ENCODE measurements at places on chromosomes 16 and 17.
A peak's percentile ranks its signal among the peaks of the same experiment; 100 is the strongest.

DNA sequence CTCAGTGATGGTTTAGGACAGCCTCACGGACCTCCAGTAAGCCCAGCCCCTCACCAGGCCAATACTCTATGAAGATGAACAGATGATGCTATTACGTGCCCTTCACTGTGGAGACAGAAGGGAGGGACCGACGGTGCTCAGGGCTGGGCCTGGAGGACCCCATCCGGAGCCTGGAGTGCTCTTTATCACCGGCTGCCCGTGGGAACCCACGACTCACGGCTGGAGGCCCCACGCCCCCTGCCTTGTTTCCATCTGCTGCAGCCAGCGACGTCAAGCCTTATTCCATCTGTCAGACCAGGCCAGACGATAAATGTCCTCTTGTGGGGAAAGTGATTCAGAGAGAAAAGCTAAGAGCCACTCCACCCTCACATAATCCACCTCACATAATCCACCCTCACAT, 4.0 kb upstream of the TIMM22 start:
- no peak for DNase-seq

DNA sequence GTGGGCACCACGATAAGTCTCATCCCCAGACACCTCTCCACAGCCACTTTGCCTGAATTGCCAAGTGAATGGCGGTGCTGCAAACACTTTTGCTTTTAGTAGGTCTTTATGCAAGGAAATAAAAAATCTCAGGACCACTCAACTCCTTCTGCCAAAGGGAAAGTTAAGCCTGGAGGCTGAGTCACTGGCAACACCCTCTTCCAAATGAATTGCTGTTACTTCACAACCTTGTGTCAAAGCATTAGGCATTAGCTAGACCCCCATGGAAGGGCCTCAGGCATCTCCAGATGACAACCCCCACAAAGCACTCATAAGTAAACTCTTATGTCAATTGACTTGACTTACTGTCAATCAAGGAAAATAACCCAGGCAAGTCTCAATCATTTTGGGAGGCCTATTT, 43.0 kb downstream of the RNF112 start:
- DNase-seq: no peak

- DNase-seq: peak; percentile 7
Measured at GRCh38 chr17:79670537-79671084, 59.8 kb upstream of the RBFOX3 start.

DNA sequence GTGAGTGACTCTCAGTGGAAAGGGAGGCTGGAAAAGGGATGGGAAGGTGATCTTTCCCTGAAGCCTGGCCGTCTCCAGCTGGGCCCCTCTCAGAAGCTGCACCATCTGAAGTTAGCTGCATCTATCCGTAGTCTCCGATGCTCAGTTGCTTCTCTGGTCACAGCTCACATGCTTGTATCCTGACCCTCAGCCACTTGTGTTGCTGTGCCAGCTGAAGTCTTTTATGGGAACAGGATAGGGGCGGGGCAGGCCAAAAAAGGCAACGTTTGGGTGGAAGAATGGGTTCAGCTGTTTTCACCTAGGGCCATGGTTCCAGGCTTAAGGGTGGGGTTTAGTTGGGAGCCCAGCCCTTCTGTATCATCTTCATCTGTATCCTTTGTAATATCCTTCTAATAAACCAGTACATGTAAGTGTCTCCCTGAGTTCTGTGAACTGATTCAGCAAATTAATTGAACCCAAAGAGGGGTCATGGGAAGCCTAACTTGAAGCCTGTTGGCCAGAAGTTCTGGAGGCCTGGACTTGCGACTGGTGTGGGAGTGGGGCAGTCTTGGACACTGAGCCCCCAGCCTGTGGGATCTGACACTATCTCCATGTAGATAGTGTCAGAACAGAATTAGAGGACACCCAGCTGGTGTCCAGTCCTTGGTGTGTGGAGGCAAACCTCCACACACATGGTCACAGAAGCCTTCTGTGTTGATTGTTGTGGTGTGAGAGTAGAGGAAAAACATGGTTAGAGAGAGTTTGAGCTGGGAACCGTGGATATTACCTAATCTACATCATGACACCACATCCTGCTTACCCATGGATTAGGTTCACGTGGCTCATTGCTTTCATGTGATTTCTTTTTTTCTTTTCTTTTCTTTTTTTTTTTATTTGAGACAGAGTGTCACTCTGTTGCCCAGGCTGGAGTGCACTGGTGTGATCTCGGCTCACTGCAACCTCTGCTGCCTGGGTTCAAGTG, 49.3 kb upstream of the FBXO47 start:
- no peak for DNase-seq

- no peak for DNase-seq
Measured at GRCh38 chr17:66468241-66469087, 166.1 kb downstream of the PRKCA start.

GRCh38 chr17:81417879-81418709, 22.8 kb downstream of the BAHCC1 start:
- no peak for DNase-seq

DNA sequence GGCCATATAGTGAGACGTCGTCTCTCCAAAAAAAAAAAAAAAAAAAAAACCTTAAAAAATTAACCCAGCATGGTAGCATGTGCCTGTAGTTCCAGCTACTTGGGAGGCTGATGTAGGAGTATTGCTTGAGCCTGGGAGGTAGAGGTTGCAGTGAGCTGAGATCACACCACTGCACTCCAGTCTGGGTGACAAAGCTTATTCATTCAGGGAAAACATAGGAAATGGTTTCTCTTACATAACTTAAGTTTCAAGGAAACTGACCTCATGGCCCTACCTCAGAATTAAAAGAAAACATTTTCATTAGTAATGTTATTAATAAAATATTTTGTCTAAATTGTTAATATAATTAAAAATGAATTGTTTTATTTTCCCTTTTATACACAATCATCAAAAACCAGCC, 31.4 kb downstream of the COG1 start:
- DNase-seq: no peak

GRCh38 chr17:54901230-54901822, 674 bp downstream of the TOM1L1 start:
- peak; percentile 82 for DNase-seq

DNA sequence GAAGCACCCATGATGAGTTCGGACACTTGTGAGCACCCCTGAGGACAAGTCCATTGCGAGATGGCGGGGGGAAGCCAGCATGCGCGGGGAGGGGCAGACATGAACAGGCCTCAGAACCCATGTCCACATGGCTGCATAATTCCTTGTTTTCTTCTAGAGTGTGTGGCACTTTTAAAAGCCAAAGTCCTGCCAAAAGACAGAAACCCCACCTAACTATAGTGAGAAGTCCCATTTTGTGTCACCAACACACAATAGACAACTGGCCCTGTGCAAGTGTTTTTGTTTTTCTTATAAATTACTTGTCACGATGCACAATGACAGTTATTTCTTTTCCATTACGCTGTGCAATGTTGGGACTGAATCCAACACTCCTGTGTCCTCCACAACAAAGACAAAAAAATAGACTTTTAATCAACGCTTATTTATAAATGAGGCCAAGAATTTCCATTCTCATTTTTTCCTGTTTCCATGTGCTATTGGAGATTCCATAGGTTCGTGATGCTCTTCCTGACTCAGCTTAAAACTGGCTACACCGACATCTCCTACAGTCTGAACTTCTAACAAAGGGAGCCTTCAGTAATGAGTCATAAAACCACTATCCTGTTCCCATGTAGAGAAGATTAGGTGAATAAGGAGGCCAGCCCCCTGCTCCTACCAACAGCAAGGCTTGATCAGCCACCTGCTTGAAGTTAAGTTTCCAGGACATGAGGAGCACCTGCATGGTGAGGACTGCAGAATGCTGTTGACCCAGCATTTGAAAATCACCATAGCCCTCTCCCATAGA, 98.9 kb downstream of the ZNF423 start:
- no peak for DNase-seq

GRCh38 chr17:47730681-47731080, 2.4 kb upstream of the TBX21 start:
- DNase-seq: no peak

- no peak for DNase-seq
Measured at GRCh38 chr16:90031186-90031930, 12.1 kb upstream of the DBNDD1 start.

- DNase-seq: no peak
Measured at GRCh38 chr16:78684655-78685375, 585.4 kb downstream of the WWOX start.

GRCh38 chr17:14340857-14341754, 40.2 kb downstream of the HS3ST3B1 start:
- no peak for DNase-seq

All from DMS153 (cell line).